Diencephalon (tissue), 1 donor: ENCODE measurements at places on chromosomes 6 and 20. TPM values are rescaled to one million over a fixed set of nuclear protein-coding genes. Genes with fewer than 3 reads are reported as not detected.

DNAJC5 gene
- total RNA-seq, result 122 TPM

TSPO2 gene
- not detected for total RNA-seq

FAM162B gene
- 2.8 TPM for total RNA-seq

LPIN3 gene
- 1.4 TPM for total RNA-seq

IP6K3 gene
- total RNA-seq, result 0.46 TPM

TOX2 gene
- total RNA-seq, result 5.1 TPM

SRSF12 gene
- total RNA-seq, result 45.0 TPM

C20orf144 gene
- not detected for total RNA-seq

POPDC3 gene
- total RNA-seq, result 1.2 TPM

HLA-DMA gene
- 0.46 TPM for total RNA-seq

HTR1E gene
- total RNA-seq, result 3.7 TPM

VSX1 gene
- total RNA-seq, result 0.46 TPM

PPP1R18 gene
- total RNA-seq, result 26.8 TPM

ZC2HC1B gene
- total RNA-seq, result not detected

SLC22A16 gene
- not detected for total RNA-seq

DEFB124 gene
- total RNA-seq, result not detected

CST8 gene
- total RNA-seq, result not detected

UNC5CL gene
- 0.23 TPM for total RNA-seq

MICB gene
- total RNA-seq, result 0.69 TPM

GPR6 gene
- total RNA-seq, result 12.2 TPM

MAP7 gene
- total RNA-seq, result 6.9 TPM

ZNF341 gene
- 2.3 TPM for total RNA-seq

DUSP15 gene
- 12.5 TPM for total RNA-seq

C6orf15 gene
- not detected for total RNA-seq
